ENCODE measurements at places on chromosomes 13 and 19.

- DNase-seq, result no peak
These were observed 215.4 kb upstream of the IRS2 start for GRCh38 chr13:110001670-110002275.

GRCh38 chr19:54297759-54298305 is 15.1 kb downstream of the LILRA5 start:
- DNase-seq, result peak; percentile 65

DNA sequence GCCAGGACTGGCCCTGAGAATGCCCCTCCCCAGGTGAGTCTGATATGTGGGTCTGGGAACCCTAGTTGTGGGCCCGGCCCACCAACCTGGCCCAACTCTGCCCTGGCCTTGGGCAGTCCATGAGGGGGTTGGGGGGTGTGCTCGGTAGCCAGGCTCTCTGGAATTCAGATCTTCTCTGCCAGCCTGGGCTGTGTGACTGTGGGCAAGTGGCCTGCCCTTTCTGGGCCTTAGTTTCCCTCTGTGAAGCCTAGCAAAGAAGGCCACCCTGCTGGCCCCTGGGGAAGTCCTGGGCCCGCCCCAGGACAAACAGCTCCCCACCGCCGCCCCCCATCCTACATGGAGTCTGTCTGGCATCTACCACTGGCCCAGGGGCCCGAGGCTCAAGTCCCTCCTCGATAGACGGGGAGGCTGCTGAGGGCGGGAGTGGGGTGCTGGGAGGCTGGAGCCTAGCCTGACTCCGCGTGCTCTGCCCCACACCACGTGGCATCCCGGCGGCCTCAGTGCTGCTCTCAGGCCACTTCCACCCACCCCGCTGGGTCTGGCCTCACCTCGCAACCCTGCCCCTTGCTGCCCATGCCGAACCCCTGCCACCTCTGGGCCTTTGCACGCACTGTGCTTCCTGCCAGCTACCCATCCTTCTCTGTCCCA is 8.3 kb upstream of the TBXA2R start:
- no peak for DNase-seq

- DNase-seq, result peak; percentile 59
These were observed 39.3 kb upstream of the UBE2L5 start for GRCh38 chr13:30382836-30383525.

- no peak for DNase-seq
These were observed 75.4 kb upstream of the ZNF30 start for GRCh38 chr19:34851277-34851804.

DNA sequence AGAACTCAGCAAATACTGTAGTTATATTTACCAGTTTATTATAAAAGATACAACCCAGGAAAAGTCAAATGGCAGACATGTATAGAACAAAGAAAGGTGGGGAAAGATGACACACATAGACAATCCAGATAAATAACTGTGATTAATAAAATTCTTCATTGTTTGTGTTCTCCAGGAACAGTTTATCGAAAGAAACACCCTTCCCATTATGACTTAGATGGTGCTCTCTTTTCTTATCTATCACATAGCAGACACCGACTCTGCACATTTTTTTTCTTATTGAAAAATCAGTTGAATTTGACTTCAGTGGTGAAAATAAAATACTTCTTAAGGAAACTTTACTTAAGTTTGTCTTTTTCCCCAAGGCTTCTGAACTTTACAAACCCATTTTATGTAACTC is 6.2 kb downstream of the ZNF708 start:
- no peak for DNase-seq

- DNase-seq, result no peak
These were observed 184.6 kb downstream of the RGCC start for GRCh38 chr13:41641961-41642360.

DNA sequence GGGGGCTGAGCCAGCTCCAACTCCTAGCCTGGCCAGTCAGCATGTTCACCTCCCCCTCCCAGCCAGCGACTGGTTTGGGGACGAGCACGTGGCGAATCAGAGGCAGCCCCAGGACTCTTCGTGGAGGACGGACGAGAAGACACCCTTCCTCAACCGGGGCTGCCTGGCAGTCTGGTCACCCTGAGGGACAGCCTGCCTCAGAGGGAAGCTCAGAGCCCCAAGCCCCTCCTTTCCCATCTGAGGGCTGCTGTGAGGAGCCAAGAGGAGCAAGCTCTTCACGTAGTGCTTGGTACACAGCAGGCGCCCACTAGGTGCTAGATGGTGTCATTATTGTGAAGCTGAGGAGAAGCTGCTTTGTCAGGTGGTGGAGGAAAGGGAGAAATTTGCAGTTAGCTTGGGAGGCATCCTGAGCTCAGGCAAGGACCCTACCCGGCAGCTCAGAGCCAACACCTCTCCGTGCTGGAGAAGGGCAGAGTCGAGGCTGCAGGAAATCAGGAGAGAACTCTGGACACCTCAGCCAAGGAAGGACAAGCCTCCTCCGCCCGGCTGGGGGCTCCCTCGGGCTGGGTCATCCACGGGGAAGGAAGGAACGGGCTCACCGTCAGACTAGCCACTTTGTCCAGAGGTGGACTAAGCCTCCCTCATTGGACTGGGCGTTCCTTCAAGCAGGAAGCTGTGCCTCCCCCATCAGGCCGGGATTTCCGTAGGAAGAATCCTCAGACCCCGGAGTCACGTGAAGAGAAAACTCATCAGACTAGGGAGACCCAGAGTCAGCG is 14.9 kb upstream of the C2CD4C start:
- DNase-seq, result no peak

DNA sequence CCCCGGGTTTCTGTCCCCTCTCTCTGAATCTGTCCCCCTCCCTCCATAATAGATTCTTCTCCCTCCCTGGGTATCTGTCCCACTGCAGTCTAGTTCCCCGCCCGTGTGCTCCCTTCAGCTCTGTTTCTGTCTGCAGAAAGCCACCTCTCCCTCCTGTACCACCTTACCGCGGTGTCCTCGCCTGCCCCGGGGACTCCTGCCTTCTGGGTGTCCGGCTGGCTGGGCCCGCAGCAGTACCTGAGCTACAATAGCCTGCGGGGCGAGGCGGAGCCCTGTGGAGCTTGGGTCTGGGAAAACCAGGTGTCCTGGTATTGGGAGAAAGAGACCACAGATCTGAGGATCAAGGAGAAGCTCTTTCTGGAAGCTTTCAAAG is 1.3 kb downstream of the FCGRT start:
- DNase-seq, result no peak

DNA sequence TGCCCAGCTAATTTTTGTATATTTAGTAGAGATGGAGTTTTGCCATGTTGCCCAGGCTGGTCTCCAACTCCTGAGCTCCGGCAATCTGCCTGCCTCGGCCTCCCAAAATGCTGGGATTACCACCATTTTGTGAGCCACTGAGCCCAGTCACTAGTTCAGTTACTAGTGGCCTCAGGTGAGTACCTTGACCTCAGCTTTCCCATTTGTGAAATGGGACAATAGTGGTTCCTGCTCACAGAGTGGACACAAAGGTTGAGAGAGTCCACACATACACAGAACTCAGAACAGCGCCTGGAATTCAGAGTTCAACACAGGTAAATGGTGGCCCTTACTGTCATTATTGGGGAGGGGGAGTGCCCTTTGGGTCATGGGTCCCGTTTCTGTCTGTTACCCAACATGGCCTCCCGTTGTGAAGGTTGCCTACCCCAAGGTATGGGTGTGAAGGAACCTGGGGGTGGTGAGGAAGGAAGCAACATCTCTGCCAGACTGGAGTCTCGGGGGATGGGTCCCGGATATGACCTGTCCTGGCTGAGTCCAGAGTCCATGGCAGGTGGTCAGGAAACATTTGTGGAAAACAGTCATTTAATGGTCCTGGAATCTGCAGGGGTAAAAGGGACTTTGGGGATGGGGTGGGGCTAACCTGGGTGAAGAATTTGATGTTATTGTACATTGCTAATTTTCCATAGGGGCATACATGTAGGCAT is 11.7 kb upstream of the IRGC start:
- DNase-seq, result no peak

- DNase-seq, result no peak
These were observed 354.5 kb upstream of the NBEA start for GRCh38 chr13:34587576-34587975.

DNA sequence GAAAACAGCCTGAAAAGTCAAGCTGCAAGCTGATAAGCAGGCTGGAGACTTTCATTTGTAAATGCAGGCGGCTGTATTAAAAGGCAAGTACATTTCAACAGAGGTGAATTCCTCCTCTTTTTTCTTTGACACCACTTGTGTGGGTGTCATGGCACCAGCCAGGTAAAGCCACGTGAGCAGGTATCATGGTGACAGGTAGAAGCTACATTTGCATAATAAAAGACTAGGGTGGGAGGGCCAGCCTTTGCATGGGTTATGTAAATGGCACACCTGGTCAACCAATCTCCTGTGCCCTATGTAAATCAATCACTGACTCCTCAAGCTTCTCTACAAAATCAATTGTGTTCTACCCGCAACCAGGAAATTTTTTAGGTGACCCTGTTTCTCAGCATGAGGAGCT is 68.2 kb downstream of the ZNF100 start:
- DNase-seq, result no peak

DNA sequence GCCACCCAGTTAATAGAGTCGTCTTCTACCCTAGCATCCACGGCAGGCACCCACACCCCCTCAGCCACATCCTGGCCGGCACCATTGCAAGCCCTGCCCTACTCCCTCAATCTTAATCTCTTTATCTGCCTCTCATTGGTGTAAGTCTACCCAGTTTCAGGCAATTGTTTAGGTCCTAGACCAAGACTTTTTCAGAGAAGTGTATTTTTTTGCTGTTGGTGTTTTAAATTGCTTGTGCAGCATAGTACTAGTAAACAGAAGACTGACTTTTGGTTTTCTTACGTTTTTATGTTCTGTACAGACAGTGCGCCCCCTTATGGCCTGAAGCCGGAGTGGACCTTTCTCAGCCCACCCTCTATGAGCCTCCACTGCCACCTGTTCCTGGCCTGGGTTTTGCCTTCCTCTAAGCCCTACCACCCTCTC is 2.3 kb upstream of the LCP1 start:
- peak; percentile 91 for DNase-seq

DNA sequence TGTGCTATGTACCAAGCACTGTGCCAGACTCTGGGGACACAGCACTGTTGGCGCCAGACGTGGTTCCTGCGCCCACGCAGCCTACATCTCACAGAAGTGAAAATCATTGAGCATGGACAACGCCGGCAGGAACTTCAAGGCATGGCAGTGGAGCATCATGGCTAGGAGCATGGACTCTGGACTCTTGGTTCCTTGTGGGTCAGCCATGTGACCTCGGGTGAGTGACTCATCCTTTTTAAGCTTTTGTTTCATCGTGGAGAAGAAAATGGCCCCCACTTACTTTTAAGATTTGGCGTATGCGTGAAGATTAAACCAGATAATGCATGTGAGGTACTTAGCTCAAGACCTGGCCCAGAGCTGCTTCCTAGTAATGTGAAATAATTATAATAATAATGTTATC is 988.5 kb downstream of the UQCRFS1 start:
- no peak for DNase-seq

- no peak for DNase-seq
These were observed 269.5 kb upstream of the HTR2A start for GRCh38 chr13:47166336-47166735.

DNA sequence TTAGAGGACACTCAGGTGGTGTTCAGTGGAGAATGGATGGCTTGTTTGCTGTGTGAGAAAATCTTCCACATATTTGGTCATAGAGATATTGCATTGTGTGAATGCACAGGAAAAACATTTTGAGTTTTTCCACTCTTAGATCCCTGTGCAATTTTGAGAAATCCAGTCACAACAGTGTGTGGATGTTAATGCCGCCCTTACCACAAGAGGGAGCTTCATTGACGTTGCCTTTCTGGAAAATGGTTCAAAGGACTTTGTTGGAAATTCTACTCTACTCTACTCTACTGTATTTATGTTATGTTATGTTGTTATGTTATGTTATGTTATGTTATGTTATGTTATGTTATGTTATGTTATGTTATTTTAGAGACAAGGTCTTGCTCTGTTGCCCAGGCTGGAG is 13.4 kb downstream of the ZNF20 start:
- peak; percentile 46 for DNase-seq

GRCh38 chr13:98495627-98496478 is 81.1 kb downstream of the STK24 start:
- DNase-seq, result no peak

DNA sequence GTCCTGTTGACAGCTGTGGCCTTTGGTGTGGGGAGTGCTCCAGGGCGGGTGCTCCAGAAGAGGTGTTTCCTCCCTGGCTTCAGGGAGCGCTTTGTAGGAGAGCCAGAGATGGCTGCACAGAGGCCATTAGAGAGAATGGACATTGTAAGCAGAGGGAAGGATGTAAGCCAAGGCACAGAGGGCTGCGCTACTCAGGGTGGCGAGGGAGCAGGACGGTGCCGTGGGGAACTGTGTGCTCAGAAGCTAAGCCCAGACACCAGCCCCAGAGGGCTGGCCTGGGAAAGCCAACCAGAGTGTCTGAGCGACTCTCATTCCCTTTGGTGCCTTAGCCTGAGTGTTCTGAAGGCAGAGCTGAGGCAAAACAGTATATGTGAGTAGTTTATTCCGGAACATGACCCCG is 92.2 kb downstream of the TSHZ3 start:
- DNase-seq, result no peak

DNA sequence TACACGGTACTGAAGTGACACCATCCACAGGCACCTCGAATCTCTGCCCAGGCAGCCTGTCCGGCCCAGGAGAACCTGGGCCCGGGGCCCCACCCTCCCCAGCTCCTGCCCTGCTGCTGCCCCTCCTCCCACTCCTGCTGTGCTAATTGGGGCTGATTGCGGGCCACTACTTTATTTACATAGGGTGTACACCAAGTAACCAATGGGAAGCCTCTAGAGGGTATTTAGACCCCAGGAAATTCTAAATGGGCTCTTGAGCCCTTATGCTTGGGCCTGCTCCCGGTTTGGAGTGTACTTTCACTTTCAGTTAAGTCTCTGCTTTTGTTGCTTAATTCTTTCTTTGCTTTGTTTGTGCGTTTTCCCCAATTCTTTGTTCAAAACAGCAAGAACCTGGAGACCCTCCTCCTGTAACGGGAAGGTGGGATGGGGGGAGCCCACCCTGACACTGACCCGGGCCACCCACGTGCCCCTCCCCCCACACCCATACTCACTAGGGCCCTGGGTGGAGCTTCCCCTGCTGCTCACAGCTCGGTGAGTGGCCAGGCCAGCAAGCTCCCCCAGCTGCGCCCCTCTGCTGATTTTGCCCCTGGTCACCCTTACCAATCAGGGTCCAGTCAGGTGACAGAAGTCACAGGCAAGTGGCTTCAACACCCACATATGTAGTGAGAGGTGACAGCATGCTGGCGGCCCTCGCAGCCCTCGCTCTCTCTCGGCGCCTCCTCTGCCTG is 9.4 kb downstream of the SCGB2B2 start:
- peak; percentile 15 for DNase-seq

DNA sequence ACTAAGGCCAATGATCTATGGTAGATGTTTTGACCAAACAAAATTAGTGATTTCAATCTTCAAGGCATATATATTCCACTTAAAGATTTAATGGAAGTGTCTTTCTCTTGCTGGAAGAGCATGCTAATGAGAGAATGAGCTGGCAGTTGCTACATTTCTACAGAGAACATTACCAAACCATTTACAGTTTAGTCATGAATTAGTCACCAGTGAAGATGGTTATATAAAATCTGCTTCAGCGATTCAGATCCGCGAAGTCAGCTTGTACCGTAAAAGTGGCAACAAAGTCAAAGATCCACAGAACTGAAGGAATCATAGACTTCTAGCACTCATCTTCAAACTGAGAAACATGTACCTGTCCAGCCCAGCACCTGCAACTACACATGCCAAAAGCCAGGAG is 156.3 kb downstream of the SLITRK5 start:
- DNase-seq, result no peak

- DNase-seq, result no peak
These were observed 29.4 kb downstream of the ZNRF4 start for GRCh38 chr19:5484398-5485285.

GRCh38 chr19:37056776-37057175 is 21.5 kb upstream of the ZNF420 start:
- DNase-seq, result no peak

GRCh38 chr13:51136276-51136980 is 25.4 kb upstream of the C13orf42 start:
- DNase-seq, result no peak
